ENCODE measurements at places on chromosomes 6 and 20.

DNA sequence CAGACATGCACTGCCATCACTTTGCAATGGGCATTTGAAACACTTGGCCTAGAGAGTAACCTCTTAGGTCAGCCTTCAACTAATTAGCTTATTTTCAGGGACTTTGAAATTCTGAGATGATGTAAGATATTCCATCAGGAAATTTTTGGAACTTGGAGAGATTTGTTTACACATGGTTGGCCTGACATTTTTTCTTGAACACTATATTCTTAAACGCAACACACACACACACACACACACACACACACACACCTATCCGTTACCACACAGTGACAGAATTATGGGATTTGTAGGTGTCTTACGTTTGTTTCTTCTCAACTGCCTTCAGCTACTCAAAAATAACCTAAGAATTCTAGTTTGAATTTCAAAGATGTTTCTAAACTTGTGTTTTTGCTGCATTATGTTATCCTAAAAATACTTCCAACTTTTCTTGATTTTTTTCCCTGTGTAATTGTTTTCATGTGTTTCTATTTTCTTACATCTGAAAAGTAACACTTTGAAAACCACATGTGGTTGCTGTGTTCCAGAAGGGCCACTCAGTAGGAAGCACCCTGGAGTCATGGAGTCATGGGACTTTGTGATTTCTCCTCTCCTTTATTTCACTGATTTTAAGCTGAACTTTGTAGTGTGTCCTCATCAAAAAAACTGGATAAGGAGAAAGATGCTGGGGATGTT lies 31.9 kb downstream of the MARCKS start:
- no peak for DNase-seq

DNA sequence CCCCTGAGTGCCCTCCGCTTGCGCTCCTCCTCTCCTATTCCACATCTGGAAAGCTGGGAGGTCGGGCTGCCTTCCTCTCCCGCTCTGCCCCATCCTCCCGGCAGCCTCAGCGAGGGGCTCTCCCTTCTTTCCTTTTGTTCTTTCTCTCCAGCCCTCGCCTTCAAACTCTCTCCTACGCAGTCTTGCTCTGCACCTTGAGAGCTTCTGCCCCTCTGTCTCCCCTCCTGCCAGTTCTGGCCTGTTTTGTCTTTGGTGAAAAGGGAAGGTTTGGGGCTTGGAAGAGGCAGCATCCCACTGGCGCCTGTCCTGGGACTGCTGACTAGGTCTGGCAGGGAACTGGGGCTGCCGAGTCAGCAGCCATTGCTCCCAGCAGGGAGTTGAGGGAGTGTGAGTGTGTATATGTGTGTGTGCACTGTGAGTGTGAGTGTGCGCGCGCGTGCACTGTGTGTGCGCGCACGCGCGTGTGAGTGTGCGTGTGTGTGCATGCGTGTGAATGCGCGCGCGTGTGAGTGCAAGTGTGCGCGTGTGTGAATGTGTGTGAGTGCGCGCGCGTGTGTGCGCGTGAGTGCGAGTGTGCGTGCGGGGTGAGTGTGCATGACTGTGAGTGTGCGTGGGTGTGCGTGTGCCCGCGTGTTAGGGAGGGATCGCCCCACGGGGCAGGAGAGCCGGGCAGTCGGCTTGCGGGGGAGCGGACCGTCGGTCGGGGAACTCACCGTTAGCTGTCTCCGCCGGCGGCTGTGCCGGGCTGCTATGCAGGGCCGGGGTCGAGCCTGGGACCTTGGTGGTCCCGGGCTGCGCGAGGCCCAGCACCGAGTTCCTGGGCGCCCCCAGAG lies 523 bp downstream of the CPXM1 start:
- DNase-seq: no peak

- no peak for DNase-seq
These were observed 54.9 kb downstream of the LY86 start for GRCh38 chr6:6643398-6643797.

- DNase-seq: no peak
These were observed 133.6 kb downstream of the DOK5 start for GRCh38 chr20:54608943-54609342.

- no peak for DNase-seq
These were observed 24.0 kb upstream of the INSM1 start for GRCh38 chr20:20343932-20344331.

- DNase-seq: no peak
These were observed at the start of gene IYD for GRCh38 chr6:150368762-150369161. IYD (plus strand) TSS chr6:150369012; CDS start chr6:150369032, 20 bp downstream.

DNA sequence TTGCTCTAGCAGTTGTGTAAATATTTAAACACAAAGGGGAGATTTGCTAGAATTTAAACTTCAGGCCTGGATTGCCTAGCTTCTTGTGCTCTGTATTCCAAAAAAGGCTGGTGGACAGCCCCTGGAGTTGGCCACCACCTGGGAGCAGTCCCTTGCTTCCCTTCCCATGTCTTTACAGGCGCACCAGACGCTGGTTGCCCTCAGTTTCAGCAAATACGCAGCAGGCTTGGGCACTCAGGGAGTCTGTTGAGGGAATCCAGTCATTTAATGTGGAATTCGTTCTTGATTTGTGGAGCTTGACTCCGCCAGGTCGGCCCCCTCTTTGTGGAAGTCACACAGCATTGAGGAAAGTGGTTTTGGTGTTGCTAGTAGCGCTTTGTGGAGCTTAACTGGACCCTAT lies 156.8 kb downstream of the DTNBP1 start:
- DNase-seq: no peak

All from activated CD4-positive, alpha-beta T cell treated with anti-CD3 and anti-CD28 coated beads, Interleukin-2, amount 50 U/mL, for 4 hours (primary cell).